Epithelial cell of esophagus (primary cell): ENCODE measurements at places on chromosomes 2 and 18.

DNA sequence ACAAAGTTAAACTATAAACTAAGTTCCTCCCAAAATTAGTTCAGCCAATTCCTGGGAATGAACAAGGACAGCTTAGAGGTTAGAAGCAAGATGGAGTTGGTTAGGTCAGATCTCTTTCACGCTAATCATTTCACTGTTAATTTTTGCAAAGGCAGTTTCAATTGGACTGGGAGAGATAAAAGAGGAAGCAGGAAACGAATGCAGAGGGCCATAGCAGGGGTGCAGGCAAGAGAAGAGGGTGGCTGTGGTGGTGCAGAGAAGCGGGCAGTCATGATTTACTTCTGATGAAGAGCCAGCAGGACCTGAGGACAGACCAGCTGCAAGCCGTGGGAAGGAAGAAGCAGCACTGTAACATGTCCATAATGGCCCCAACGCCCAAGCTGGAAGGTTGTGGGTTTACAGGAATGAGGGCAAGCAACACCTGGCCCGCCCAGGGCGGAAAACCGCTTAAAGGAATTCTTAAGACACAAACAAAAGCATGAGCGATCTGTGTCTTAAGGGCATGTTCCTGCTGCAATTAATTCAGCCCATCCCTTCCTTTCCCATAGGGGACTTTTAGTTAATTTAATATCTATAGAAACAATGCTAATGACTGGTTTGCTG is 4.1 kb upstream of the RMP24 start:
- DNase-seq, result peak; percentile 79

DNA sequence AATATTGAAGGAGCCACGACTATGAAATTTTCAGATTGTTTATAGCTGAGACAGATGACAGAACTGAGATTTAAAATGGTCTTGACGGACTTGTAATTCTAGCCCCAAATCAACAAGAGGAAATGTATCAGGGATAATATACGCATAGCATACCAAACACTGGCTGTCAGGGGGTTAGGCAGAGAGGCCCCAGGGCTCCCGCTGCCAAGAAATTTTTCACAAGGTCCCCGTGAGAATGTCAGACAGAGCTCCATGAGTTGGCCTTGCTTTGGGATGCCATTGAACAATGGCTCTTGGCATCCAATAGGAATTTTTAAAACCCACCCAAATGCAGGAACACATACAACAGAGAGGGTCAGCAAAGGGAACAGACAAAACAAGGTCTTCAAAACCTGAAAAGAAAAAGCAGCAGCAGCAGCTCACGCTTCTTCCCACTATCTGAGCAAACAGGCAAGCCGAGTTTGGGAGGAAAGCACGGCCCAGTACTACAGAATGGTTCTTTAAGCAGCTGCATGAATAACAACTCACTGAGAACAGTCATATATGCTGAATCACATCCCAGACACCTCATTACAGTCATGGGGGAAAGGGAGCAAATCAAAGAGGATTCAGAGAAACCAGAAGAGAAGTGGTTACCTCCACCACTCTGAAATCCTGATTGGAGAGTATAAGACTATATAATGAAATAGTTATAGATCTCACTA is 445.6 kb downstream of the RND3 start:
- peak; percentile 78 for DNase-seq

- DNase-seq, result no peak
These were observed 13.7 kb downstream of the ADRA2B start for GRCh38 chr2:96102596-96103186.

GRCh38 chr2:118817469-118817868 is 30.0 kb downstream of the EN1 start:
- DNase-seq, result no peak

- DNase-seq, result no peak
These were observed 54.7 kb downstream of the UXS1 start for GRCh38 chr2:106139238-106139935.

- peak; percentile 48 for DNase-seq
These were observed 19.4 kb downstream of the BABAM2 start for GRCh38 chr2:27909901-27910300.

- no peak for DNase-seq
These were observed 82.3 kb downstream of the MYCN start for GRCh38 chr2:16022548-16023240.

GRCh38 chr2:100660851-100661584 is 98.2 kb downstream of the PDCL3 start:
- no peak for DNase-seq

- no peak for DNase-seq
These were observed 22.0 kb upstream of the INHBB start for GRCh38 chr2:120323807-120324399.

- no peak for DNase-seq
These were observed 198.1 kb upstream of the SLC39A10 start for GRCh38 chr2:195458936-195459335.

- DNase-seq, result no peak
These were observed 16.3 kb upstream of the WDR75 start for GRCh38 chr2:189424961-189425360.

DNA sequence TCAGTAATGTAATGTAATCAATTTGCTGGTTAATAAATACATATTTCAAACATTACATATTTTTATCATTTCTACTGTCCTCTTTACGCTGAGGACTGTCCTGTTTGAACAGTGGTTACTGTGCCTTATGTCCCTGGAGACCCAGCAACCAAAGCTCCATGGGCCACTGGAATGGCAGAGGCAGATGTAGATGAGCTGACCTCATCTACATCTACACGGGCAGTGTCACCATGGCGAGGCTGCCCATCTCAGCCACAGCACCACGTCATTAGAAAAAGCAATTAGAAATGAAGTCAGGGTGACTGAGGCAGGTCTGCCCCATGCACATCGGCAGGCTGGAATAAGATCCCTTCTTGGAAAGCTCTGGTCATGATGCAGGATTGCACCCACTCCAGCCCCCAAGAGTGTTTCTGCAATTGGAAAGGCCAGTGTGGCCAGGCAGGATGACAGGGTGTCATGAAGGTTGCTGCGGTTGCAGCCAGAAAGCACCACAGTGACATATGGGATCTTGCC is 237.5 kb downstream of the NDUFA10 start:
- no peak for DNase-seq

GRCh38 chr2:150109028-150109427 is 378.4 kb downstream of the RND3 start:
- DNase-seq, result no peak

GRCh38 chr2:1301056-1301455 is 112.2 kb upstream of the TPO start:
- no peak for DNase-seq

DNA sequence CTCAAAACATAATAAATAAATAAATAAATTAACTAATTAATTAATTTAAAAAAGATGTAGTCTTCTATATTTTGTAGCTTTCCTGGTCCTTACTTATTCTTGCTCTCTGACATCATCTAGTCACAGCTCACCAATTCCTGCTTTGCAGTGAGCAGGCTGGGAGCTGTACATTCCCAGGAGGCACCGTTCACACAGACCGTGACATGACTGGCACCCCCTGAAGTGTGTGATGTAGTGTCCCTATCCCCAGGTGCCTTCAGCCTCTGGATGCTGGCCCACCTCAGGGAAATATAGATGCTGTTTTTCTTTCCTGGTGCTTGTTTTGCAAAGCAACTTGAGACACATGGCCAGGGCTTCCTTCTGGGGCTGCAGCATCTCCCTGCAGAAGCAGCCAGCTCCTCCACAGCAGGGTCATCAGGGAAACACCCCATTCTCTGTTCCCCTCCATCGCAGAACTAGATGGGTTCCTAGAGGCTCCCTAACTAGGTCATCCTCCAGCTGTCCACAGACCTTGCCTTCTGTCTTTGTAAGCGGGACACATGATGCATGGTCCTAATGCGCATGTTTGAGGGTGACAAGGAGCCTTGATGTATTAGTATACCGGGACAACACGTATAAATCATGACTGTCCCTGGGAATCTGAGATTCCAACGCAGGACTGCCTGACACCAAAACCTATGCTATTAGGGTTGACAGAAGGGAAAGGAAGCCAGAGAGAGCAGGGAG is 76.4 kb downstream of the RHOB start:
- no peak for DNase-seq

DNA sequence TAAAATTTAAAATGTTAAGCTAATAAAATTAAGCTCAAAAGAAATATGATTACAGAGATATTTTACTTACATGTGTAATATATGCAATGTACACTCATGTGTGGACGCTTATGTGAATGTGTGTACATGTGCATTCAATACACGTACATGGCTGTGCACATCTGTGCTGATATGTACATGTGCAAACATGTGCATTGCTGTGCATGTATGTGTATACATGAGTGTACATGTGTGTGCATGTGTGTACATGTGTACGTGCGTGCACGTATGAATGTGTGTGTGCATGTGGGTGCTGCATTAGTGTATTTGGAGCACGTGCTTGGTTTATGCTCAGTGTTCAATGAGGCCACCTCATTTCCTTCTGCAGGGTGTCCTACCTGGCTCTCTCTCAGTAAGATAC is 88.2 kb upstream of the TMEM18 start:
- no peak for DNase-seq

GRCh38 chr2:73239776-73240175 is 5.7 kb downstream of the CCT7 start:
- no peak for DNase-seq

DNA sequence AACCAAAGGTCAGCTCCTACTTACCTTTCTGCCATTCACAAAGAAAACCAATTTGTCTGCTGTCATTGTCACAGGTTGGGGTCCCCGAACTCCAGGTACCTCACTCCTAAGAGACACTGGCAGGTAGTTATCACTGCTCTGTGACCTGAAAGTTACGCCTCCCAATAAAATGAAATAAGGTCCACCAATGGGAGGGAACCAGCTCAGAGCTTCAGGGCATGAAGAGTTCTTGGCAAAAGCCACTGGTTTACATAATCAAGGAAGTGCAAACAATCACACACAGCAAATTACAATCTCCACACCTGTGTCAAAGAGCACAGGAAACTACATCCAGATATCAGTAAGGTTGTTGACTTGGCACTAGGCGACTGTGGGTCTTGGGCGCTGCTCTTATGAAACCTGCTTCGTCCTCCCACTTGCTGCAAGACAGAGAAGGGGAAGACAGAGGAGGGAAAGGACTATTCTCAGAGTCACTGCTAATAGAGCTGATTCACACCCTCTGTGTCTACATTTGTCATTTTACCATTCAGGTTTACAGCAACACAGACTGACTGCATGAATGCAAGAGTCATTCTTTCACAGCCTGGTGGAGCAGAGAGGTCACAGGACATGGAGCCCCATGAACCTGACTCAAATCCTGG is at the start of gene XDH:
XDH (minus strand) TSS at position 142 of the 641 bp plus-strand sequence; CDS start at position 66, 76 bp downstream.
- peak; percentile 89 for DNase-seq

DNA sequence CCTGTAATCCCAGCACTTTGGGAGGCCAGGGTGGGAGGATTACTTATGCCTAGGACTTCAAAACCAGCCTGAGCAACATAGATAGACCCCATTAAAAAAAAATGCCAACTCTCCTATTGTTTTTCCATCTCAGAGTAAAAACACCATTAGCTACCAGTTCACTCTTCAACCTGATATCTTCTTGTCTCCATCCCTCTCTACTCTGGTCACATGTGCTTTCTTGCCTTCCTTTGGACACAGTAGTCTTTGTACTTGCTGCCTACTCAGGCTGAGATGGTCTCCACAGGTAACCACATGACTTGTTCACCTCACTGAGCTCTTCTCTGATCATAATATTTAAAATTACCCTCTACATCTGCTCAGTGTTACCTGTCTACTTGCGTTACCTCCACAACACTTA is 5.0 kb downstream of the MALT1 start:
- DNase-seq, result no peak

DNA sequence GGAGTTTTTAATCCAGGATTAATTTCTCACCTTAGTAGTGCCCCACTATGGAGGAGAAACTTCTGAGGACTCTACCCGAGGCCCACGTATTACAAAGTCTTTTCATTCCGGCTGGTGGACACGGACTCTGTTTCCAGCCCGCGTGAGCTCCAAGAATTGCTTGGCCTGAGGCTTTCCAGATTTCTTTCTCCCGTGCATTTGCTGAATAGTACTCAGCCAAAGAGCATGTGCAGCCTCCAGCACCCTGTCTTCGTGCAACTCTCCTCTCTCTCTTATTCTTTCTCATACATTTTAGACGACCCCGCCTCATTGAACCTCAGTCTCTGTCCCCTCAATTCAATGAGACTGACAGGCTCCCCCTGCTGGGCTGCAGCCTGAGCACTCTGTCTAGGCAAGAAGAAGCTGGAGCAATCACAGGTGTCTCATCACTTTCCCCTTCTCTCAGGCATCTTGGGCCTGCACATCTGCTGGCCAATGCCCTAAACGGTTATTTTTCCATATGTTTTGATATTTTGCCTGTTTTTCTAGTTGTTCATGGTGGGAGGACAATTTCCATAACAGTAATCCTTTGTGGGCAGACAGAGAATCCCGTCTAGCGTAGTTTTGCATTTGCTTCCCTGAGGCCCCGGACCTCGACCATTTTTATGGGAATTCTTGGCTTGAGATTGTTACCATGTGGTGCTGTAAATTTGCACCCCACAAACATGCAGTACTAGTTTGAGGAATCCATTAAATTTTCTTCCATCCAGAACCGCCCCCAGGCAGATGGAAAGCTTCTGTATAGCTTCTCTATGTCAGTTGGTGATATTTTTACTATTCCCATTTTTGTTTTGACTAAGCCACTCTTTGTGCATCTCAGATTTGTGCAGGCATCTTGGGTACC is 50.1 kb upstream of the LPIN2 start:
- peak; percentile 54 for DNase-seq

DNA sequence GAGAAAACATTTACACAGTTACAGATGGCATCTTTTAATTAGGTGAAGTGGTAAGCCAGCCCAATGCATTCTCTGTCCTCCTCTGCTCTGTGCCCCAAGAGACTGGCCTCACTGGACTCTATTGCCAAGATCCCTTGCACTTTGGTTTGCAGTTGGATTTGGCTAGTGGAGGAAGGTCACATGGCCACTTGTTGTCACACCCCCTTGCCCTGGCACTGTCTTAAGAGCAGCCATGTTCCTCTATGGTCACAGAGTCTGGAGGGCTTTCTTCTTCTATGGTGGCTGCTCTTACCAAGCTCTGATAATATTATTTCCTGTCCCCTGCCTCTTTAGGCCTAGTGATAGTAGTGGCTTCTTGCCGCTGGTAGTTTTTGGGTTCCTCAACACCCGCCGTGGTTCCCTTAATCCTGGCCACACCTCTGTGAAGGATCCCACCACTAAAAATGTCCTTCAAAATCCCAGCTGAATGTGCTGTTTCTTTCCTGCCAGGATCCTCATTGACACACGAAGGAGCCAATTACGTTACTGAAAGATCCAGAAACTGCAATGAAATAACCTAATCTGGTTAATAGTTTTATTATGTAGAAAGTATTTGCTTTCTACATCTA is 111.1 kb downstream of the CDC42EP3 start:
- DNase-seq, result no peak

DNA sequence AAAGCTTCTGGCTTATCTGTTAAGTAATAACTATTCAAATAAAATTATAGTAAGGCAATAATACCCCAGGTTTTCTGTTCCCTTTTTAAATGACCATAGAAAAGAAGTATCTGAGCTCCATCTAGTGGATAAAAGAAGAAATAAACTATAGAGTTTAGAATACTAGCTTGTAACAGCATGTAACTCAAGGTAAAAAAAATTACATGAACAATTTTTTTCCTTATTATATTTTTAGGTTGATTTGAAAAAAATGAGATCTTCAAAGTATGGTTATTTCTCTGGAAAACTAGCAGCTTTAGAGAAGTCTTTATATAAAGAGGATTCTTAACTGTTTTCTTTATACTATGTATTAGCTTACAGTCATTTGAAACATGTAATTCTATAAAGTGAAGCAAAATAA is 58.1 kb downstream of the NCKAP1 start:
- DNase-seq, result peak; percentile 34

GRCh38 chr2:64137996-64138395 is 6.2 kb downstream of the PELI1 start:
- peak; percentile 79 for DNase-seq
